ENCODE measurements at places on chromosomes 5 and 9. TPM values are rescaled to one million over a fixed set of nuclear protein-coding genes. Genes with fewer than 3 reads are reported as not detected.
A peak's percentile ranks its signal among the peaks of the same experiment; 100 is the strongest.

F2R gene
- total RNA-seq = 95.4 TPM

- no peak overlapping the region for H3K27ac ChIP-seq
- DNase-seq = peak; percentile 14
- no peaks in the 10 kb centered on the region for H3K4me1 ChIP-seq
- peaks cover 16% of the 10 kb centered on the region for H3K27me3 ChIP-seq
Observed at GRCh38 chr9:101601904-101602765, 7.4 kb upstream of the PPP3R2 start.

- peaks cover 3% of the 10 kb centered on the region for H3K27me3 ChIP-seq
- DNase-seq = no peak
- H3K27ac ChIP-seq = no peak overlapping the region
- H3K4me3 ChIP-seq = no peak overlapping the region
- no peaks in the 10 kb centered on the region for H3K4me1 ChIP-seq
Observed at GRCh38 chr9:117153021-117153420, 261.8 kb downstream of the ASTN2 start.

DNA sequence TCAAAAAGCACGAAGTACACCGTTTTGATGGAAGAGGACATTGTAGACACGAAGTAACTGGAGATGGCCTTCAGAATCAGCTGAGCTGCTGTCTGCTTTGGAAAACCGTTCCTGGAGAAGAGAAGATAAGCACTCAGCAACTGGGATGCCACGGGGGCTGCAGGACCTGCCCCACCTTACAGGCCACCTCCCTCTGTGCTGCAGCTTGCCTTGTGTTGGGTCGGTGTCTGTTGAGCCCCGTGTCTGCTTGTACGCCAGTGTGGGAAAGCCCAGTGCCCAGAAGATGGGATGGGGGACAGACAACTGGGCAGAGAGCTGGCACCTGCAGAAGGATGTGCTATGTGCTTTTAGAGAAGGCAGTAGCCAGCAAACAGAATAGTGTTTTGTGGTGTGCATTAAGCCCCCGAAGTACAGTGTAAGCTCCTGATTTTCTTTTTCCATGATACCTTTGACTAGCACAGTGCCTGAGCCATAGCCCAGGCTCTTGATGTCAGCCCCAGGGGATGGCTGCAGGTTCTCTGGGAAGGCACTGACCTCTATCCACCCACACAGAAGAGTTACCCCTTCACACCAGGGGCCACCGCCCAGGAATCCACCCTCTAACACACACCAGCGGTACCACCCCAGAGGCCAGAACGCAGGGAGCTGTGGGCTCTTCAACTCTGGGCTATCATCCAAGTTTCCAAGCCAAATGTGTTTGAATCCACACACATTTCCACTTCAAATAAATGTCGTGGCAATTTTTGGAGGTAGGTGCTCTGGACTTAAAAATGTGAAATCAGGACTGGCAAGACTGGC is 63.8 kb downstream of the MACROH2A1 start:
- no peaks in the 10 kb centered on the region for H3K4me1 ChIP-seq
- no peak for DNase-seq
- H3K27me3 ChIP-seq = no peaks in the 10 kb centered on the region
- peaks cover 86% of the 10 kb centered on the region for H3K36me3 ChIP-seq

- no peak for DNase-seq
- H3K36me3 ChIP-seq = no peaks in the 10 kb centered on the region
- no peak overlapping the region for H3K27ac ChIP-seq
- H3K4me3 ChIP-seq = no peak overlapping the region
- H3K27me3 ChIP-seq = no peaks in the 10 kb centered on the region
Observed at GRCh38 chr9:121773286-121773953, 122.0 kb downstream of the DAB2IP start.

DNA sequence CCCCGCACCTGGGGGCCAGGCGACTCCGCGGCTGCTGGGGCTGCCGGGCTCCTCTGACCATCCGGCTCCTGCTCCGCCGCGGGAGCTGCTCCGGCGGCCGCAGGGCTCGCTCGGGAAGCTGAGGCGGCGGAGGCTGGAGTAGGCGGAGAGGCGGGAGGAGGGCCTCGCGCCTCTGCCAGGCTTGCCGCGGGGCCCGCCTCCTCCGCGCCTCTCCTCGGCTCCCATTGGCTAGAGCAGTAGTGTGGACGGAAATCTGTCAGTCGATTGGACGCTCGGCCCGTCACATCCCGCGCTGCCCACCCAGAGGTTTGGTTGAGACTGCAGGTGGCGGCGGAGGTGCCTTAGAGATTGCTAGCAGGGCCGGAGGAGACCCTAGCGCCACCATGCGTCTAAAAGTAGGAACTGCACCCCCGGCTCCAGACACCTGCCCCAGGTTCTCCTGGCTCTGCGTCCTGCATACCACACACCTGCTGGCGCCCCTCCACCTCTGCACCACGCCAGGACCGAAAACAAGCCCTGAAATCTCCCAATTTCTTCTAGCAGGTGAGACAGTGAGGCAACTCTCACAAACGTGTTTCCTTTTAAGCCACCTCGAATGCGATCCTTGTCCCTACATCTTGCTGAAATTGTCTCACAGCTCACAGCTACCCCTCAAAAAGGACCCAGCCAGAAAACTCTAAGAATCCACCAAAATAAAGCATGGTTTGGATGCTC is at the start of gene SCAI:
Gene SCAI, minus strand, starts transcription at position 152 of the 714 bp plus-strand sequence. Its CDS starts 91 bp downstream, at position 61.
- no peak within 1 kb of the TSS for H3K27ac ChIP-seq
- H3K36me3 ChIP-seq = no peaks in the 10 kb centered on the region
- peak; percentile 94 for DNase-seq

HMMR gene
- total RNA-seq = 119 TPM

UGCG gene
- 58.1 TPM for total RNA-seq

- H3K4me1 ChIP-seq = peaks cover 43% of the 10 kb centered on the region
- no peaks in the 10 kb centered on the region for H3K27me3 ChIP-seq
- H3K36me3 ChIP-seq = 0 out of 2 replicates have a peak, but pooled peaks cover 3% of the 10 kb centered on the region
- H3K27ac ChIP-seq = 0 out of 2 replicates have a peak overlapping the region, but pooled peaks have one; percentile 12
- DNase-seq = no peak
- H3K4me3 ChIP-seq = no peak overlapping the region
Observed at GRCh38 chr9:115367780-115368525, 250.0 kb upstream of the TNC start.

GRCh38 chr5:35117967-35118366 is 70.2 kb upstream of the AGXT2 start:
- no peak for DNase-seq
- H3K36me3 ChIP-seq = no peaks in the 10 kb centered on the region
- H3K4me3 ChIP-seq = no peak overlapping the region
- H3K27ac ChIP-seq = 0 out of 2 replicates have a peak overlapping the region, but pooled peaks have one; percentile 26

DNA sequence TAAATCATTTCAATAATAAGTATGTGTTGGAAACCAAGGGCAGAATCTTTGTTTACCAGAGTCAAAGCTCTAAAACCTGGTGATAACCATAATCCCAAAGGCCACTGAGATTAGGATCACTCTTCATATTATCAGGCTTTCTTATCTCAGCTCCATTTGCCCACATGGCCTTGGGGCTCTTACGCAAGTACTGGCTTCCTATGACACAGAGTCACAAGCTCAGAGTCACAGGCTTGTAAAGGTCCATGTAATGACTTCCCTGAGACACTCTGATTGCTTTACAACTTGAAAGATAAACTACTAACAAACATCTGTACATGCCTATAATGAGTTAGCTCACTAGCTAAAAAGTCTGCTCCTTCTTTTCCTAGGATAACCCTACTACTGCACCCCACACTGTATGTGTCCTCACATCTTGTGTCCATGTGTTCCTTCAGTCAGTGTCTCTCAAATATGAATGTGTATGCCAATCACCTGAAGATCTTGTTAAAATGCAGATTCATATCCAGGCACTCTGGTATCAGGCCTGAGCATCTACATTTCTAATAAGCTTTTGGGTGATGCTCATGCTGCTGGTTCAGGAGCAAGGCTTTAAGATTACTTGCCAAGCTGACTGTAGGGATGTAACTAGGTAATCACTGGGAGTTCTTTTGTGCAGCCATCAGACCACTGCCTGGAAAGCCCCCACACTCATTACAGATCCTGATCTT is 28.4 kb downstream of the SEMA6A start:
- no peaks in the 10 kb centered on the region for H3K36me3 ChIP-seq
- H3K4me1 ChIP-seq = no peaks in the 10 kb centered on the region
- no peak overlapping the region for H3K4me3 ChIP-seq
- H3K27me3 ChIP-seq = no peaks in the 10 kb centered on the region
- no peak overlapping the region for H3K27ac ChIP-seq

- H3K27me3 ChIP-seq = no peaks in the 10 kb centered on the region
- H3K36me3 ChIP-seq = peaks cover 12% of the 10 kb centered on the region
- DNase-seq = no peak
- no peak overlapping the region for H3K4me3 ChIP-seq
Observed at GRCh38 chr5:146040527-146040926, 64.8 kb downstream of the PLAC8L1 start.

FCN2 gene
- total RNA-seq = not detected

GRCh38 chr5:150783422-150783928 is 4.9 kb downstream of the SMIM3 start:
- no peak overlapping the region for H3K27ac ChIP-seq
- H3K36me3 ChIP-seq = no peaks in the 10 kb centered on the region
- H3K27me3 ChIP-seq = no peaks in the 10 kb centered on the region
- DNase-seq = no peak
- peaks cover 11% of the 10 kb centered on the region for H3K4me1 ChIP-seq

FOXD4L6 gene
- total RNA-seq = not detected

- no peaks in the 10 kb centered on the region for H3K27me3 ChIP-seq
- no peak overlapping the region for H3K27ac ChIP-seq
- H3K4me1 ChIP-seq = no peaks in the 10 kb centered on the region
- no peak for DNase-seq
- no peak overlapping the region for H3K4me3 ChIP-seq
Observed at GRCh38 chr5:165858118-165858517, 2352.7 kb downstream of the MAT2B start.

ASS1 gene
- total RNA-seq = 20.9 TPM

GRCh38 chr9:77291714-77292113 is 114.4 kb downstream of the VPS13A start:
- DNase-seq = no peak
- no peaks in the 10 kb centered on the region for H3K36me3 ChIP-seq
- H3K27me3 ChIP-seq = no peaks in the 10 kb centered on the region
- H3K4me1 ChIP-seq = peaks cover 14% of the 10 kb centered on the region
- H3K4me3 ChIP-seq = no peak overlapping the region
- H3K27ac ChIP-seq = no peak overlapping the region

- no peak overlapping the region for H3K27ac ChIP-seq
- no peak for DNase-seq
- H3K36me3 ChIP-seq = no peaks in the 10 kb centered on the region
- peaks cover 11% of the 10 kb centered on the region for H3K4me1 ChIP-seq
- H3K27me3 ChIP-seq = no peaks in the 10 kb centered on the region
Observed at GRCh38 chr5:40603378-40603777, 76.3 kb upstream of the PTGER4 start.

- H3K36me3 ChIP-seq = no peaks in the 10 kb centered on the region
- no peak for DNase-seq
- peaks cover 32% of the 10 kb centered on the region for H3K4me1 ChIP-seq
- no peak overlapping the region for H3K4me3 ChIP-seq
- H3K27me3 ChIP-seq = no peaks in the 10 kb centered on the region
Observed at GRCh38 chr9:108479989-108480652, 375.7 kb downstream of the ACTL7B start.

DNA sequence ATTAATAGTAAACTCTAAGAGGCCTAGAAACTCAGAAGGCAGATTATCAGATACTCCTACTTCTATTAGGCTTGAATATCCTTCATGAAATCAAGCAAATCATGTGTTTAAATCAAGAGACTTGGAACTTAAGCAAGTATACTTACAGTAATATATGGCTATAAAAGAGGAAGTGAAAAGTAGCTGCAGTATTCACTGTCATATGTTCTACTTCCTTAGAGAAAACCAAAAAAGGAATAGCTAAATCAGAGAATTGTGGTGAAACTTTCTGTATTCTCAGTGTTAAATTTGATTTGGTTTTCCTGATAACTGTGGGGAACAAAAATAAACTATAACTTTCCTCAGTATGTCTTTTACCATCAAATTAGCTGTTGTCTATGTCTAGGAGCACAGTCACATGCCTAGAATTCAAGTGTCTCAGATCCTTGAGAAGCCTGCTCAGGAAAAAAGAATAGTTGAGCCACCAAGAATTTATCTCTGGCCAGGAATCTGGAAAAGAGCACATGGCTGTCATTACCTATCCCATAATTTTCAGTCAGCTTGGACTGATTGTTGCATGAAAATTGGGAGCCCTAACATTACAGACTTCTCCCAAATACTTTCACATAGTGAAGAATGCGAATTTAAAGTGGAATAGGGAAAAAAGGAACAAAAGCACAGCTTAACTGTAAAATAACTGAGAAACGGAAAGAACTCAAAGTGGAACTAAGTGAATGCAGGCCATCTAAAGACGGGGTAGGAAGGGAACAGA is 1.7 kb downstream of the FKBP15 start:
- no peaks in the 10 kb centered on the region for H3K27me3 ChIP-seq
- H3K36me3 ChIP-seq = peaks cover 25% of the 10 kb centered on the region
- peak overlapping the region; percentile 67 for H3K4me3 ChIP-seq
- H3K27ac ChIP-seq = peak overlapping the region; percentile 77

- no peaks in the 10 kb centered on the region for H3K36me3 ChIP-seq
- H3K27me3 ChIP-seq = no peaks in the 10 kb centered on the region
- no peak for DNase-seq
Observed at GRCh38 chr5:124752854-124753720, 6.6 kb upstream of the ZNF608 start.

GRCh38 chr5:176915906-176916305 is 16.8 kb upstream of the HK3 start:
- H3K36me3 ChIP-seq = peaks cover 28% of the 10 kb centered on the region
- no peak for DNase-seq
- no peak overlapping the region for H3K27ac ChIP-seq
- no peaks in the 10 kb centered on the region for H3K4me1 ChIP-seq

DNA sequence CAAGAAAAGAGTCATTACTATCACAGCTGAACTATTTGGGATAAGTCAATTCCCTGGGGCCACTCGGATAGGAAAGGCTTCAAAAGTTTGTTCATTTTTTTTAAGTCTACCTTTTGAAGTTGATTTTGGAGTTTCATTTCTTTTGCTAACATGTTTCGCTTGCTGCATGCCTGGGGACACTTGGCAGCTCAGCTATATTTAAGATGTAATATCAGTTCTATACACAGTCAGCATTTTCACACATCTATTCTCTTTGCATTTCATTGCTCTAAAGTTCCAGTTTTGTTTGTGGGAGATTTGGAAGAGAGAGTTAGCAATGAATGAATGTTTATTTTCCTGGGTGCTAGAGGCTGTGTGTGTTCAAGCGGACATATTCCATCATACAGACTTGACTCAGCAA is 445.2 kb upstream of the GRAMD2B start:
- no peaks in the 10 kb centered on the region for H3K36me3 ChIP-seq
- DNase-seq = no peak
- H3K27ac ChIP-seq = no peak overlapping the region
- H3K4me3 ChIP-seq = no peak overlapping the region
- no peaks in the 10 kb centered on the region for H3K27me3 ChIP-seq
- no peaks in the 10 kb centered on the region for H3K4me1 ChIP-seq

DNA sequence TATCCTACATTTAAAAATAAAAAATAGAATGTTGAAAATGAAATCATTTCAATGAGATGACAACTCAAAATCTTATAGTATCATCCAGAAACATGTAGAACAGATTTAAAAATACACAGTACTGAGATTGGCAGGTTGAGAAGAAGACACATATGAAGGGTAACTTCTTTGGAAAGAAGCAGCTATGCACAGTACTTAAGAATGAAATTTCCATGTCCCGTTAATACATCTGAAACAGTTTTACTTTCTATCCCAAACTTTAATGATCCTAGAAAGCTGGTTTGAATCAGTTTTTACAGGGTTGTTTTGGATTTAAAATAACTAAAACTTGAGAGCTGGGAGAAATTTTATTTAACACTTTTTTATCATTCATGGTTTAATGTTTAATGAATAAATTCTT is 36.0 kb upstream of the ARRDC3 start:
- no peak overlapping the region for H3K4me3 ChIP-seq
- peaks cover 9% of the 10 kb centered on the region for H3K4me1 ChIP-seq
- DNase-seq = no peak
- H3K27me3 ChIP-seq = no peaks in the 10 kb centered on the region

All from SJSA1 (cell line).